ENCODE measurements at places on chromosomes 1 and 21. TPM values are rescaled to one million over a fixed set of nuclear protein-coding genes. Genes with fewer than 3 reads are reported as not detected.

- DNase-seq = peak; percentile 68
Measured at GRCh38 chr1:22775478-22775877, 64.8 kb downstream of the EPHB2 start.

DNA sequence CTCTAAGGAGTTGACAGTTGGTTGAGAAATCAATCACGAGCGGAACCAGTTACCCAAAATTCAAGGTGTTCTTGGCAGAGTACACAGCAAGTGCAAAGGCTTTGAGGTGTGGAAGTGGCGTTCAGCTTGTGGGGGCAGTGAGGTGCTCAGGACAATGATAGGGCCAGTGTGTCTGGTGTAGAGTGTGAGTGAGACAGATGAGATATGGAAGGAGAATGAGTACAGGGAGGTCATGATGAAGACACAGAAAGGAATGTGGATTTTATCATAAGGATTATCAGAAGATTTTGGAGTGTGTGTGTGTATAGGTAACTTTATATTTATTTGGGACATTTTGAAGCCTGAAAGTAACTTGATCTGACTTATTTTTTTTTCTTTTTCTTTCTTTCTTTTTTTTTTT is 40.9 kb downstream of the IFI44 start:
- DNase-seq = no peak

DNA sequence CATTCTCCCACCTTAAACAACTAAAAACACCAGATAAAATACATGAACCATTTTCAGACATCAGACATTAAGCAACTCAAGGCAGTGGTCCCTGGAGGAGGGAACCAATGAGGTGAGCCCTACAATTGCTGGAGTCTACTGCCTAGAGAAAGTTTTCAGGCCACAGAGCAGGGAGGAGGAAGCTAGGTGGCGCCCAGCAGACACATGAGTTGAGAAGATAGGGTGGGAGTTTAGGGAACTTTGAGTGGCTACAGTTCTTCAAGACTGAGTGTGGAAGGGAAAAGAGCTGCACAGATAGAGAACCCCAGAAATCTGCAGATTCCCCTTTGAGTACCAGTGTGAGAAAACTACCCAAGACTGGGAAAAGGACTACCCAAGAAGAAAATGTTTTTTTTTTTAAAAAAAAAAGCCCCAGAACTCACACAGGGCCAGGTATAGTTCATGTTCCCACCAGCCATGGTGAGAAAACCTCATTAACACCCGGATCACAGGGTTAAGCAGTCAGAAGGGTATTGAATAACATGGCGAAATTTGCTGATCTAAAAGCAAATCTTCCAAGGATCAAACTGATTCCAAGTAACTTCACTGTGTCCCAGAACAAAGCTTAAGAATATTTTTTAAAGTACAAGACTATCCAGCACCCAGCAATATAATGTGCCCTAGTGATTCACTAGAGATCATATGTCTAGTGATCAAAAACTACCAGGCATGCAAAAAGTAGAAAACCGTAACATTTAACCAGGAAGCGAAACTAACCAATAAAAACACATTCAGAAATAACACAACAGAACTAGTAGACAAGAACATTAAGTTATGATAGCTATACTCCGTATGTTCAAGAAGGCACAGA is 12.0 kb downstream of the ALDH9A1 start:
- DNase-seq = no peak

GRCh38 chr1:224784265-224785039 is 145.0 kb upstream of the DNAH14 start:
- DNase-seq = peak; percentile 91

- DNase-seq = peak; percentile 62
Measured at GRCh38 chr1:91502672-91503184, 2.1 kb downstream of the CDC7 start.

DNA sequence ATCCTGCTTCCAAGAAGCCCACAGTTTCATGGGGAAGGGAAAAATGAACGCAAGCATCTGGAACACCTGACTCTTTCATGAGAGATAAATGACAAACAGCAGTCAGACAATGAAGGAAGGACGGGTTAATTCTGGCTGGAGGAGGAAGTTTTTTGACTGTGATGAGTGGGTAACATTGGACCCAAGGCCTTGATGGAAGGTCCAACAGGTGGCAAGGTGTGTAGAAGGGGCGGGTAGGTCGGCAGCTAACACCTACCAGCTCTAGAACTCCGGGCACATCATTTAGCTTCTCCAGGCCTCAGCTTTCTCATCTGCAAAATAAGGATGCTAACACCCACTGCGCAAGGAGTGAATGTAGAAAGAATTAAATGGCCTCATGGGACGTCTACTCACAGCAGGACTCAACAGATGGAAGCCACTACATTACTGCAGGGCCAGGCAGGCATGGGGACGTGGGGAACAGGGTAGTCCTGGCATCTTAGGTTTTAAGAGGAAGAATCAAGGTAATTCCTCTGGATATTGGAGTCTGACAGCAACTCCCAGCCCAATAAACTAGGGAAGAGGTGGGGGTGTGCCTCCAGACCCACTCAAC is 12.9 kb downstream of the GLIS1 start:
- peak; percentile 62 for DNase-seq

- DNase-seq = peak; percentile 19
Measured at GRCh38 chr21:39911286-39912199, 44.3 kb downstream of the PCP4 start.

DNA sequence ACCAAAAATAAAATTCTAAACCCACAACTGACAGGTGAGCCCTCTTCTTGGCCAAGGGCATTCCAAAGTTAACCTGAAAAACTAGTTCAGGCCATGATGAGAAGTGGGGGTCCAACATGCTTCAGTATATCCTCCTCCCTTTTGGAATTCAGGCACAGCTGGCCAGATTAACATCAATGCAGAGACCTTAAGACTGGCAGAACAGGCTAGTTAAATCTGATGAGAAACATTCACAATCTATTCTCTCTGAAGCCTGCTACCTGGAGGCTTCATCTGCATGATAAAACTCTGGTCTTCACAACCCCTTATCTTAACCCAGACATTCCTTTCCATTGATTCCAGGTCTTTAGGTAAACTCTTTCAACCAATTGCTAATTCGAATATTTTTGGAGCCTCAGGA is 26.7 kb upstream of the ZBTB8B start:
- no peak for DNase-seq

GRCh38 chr1:96991261-96991660 is 269.7 kb downstream of the PTBP2 start:
- DNase-seq = no peak

GRCh38 chr21:29189353-29189752 is 58.9 kb downstream of the MAP3K7CL start:
- no peak for DNase-seq

- no peak for DNase-seq
Measured at GRCh38 chr1:50615036-50615750, 191.9 kb upstream of the DMRTA2 start.

GRCh38 chr1:67682659-67683197 is 2.3 kb upstream of the GADD45A start:
- DNase-seq = peak; percentile 76

DNA sequence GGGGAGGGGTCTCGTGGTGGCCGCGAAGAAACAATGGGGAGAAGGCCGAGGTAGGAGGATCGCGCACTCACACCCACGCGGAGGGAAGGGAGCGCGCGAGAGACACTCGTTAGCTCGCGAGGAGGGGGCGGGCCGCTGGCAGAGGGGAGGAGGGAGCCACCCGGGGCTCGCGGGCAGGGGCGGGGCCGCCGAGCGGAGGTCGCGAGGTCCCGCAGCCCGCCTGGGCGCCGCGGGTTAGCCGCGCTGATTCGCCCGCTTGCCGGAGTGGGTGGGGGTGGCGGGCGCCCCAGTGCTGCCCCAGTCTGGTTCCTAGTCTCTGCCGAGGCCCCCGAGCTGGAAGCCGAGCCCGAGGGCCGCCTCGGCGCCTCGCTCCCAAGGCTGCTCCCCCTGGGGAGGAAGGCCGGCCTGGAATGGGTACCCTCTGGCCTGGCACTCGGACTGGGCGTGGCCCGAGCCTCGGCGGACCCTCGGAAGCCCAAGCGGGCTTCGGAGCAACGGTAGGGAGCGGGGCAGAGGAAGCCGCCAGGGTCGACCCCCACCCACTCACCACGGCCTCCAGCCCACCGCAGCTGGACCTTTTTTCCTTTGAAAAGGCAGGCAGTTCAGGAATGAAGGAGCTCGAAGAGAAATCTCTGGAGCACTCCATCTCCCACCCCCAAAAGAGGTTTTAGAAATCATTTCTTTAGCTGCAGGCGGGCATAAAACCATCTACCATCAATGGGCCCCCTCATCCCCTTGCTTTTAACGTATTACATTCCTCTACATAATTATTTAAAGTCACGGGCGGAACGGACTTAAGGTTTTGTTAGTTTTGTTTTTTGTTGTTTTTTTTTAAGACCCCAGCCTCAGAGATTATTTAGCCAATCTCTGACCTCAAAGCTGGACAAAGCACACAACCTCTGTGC is 722 bp upstream of the TUT4 start:
- DNase-seq = peak; percentile 98

GRCh38 chr1:147700042-147701006 is 30.0 kb upstream of the ACP6 start:
- DNase-seq = no peak

DNA sequence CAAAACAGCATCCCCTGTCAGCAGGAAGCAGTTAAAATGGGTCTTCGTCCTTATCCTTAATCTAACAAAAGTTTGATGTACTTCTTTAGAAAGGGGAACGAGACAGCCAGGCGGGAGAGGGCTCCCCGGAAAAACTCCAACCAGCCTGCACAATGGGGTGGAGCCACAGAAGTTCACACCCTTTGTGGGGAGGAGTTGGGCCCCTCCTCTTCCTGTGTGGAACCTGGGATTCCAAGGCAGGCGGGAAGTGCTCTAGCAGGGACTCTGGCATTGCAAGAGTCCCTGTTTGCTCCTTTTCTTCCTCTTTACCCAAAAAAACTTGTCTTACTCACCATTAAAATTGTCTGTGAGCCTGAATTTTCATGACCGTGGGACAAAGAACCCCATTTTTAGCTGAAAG is 47.7 kb downstream of the FCRL5 start:
- no peak for DNase-seq

- no peak for DNase-seq
Measured at GRCh38 chr1:241823925-241824324, 24.1 kb upstream of the EXO1 start.

DNA sequence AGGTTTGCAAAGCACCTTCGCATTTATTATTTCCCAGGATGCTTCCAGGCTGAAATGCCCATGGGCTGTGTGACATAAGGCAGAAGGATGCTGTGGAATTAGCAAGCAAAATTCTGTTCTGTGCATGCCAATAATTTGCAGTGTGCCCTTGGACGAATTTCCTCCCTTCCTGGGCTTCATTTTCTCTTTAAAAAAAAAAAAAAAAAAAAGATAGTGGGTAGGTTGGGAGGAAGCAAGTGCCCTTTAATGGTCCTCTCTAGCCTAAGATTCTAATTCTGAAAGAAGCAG is 2.5 kb upstream of the ID3 start:
- DNase-seq = no peak

- DNase-seq = no peak
Measured at GRCh38 chr1:34803770-34804169, 11.0 kb downstream of the GJA4 start.

- DNase-seq = peak; percentile 99
Measured at GRCh38 chr1:156338180-156338976, at the start of the genes CCT3 and TSACC. CCT3 (minus strand) TSS chr1:156338292; CDS start chr1:156338184, 108 bp downstream. TSACC (plus strand) TSS chr1:156338526; CDS start chr1:156339758, 1,232 bp downstream.

DNA sequence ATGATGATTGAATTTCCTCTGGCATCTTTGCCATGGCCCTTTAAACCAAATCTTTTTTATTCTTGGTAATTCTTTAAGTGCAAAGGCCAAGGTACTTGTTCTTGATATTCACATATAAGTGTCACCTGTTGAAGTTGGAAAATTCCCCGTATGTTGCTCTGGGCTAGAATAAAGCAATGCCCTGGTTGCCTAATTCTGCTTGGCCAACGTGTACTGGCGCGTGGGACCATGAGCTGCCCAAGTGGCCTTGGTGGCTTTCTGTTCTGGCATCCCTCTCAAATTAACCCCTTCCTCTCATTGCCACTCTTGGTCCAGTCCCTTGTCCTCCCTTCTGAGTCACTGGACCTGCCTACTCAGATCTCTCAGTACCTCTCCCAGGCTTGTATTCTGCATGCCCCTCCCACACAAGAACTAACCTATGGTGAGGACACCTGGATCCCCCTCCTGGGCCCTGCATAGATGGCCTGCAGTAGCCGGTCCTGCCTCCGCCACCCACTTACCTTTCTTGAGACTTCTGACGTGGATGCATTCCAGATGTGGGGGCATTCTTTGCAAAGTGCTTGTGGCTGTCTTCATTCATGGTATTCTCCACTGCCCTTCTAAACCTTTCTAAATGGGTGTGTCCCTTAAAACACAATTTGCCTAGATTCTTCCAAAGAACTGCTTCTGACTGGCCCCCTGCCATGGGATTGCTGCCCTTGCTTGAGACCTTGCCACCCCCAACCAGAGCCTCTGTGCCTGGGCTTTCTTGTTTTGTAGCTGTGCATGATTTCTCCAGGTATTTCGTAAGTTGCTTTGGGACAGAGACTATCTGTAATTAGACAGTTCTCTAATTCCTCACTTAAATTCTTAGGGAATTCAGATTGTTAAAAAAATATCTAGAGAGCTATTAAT is 152.4 kb downstream of the GALNT2 start:
- DNase-seq = no peak

GRCh38 chr1:71170925-71171324 is 90.1 kb upstream of the ZRANB2 start:
- peak; percentile 37 for DNase-seq

DNA sequence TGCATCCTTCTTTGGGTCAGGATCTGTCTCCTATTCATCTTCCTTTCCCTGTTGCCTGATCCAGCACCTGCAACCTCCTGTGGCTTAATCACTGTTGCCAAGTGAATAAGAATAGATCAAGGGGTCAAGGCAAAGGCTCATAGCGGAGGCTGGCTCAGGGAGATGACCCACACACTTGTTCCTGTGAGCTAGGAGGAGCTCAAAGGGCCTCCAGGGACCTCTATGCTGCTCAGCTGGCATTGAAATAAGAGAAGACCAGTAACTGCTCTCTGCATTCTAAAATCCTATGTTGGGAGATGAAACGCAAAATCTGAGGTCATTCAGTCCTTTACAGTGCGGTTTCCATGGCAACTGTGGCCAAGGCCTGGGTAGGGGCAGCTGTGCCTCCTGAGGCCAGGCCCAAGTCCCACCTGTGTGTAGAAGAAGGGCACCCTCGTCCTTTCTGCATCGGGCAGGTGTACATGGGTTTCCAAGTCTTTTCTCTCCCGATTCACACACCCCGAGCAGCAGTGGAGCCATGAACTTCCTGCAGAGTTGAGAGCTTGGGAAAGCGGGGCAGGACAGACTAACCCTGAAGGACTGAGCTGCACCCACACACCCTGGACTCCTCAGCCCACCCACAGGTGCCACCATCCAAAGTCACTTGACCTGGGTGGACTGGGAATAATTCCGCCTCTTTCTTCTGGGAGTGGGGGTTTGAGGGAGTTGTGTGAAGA is 27.8 kb upstream of the STUM start:
- DNase-seq = no peak

Gene VWA5B1
- total RNA-seq = not detected

Gene PINK1
- 73.1 TPM for total RNA-seq

Gene ETV3
- 14.8 TPM for total RNA-seq

Gene C8B
- total RNA-seq = not detected

Gene OR2L5
- total RNA-seq = not detected

Gene BACE2
- total RNA-seq = 85.2 TPM

Gene B3GALT2
- total RNA-seq = 2.1 TPM

Gene ADORA1
- total RNA-seq = 4.0 TPM

Gene EFNA3
- 2.1 TPM for total RNA-seq

Gene BCAN
- not detected for total RNA-seq

Gene PIK3R3
- 5.3 TPM for total RNA-seq

Gene DIO1
- not detected for total RNA-seq

Gene PEAR1
- 17.0 TPM for total RNA-seq

All from osteoblast (primary cell).